ENCODE measurements at places on chromosomes 2 and 18.

DNA sequence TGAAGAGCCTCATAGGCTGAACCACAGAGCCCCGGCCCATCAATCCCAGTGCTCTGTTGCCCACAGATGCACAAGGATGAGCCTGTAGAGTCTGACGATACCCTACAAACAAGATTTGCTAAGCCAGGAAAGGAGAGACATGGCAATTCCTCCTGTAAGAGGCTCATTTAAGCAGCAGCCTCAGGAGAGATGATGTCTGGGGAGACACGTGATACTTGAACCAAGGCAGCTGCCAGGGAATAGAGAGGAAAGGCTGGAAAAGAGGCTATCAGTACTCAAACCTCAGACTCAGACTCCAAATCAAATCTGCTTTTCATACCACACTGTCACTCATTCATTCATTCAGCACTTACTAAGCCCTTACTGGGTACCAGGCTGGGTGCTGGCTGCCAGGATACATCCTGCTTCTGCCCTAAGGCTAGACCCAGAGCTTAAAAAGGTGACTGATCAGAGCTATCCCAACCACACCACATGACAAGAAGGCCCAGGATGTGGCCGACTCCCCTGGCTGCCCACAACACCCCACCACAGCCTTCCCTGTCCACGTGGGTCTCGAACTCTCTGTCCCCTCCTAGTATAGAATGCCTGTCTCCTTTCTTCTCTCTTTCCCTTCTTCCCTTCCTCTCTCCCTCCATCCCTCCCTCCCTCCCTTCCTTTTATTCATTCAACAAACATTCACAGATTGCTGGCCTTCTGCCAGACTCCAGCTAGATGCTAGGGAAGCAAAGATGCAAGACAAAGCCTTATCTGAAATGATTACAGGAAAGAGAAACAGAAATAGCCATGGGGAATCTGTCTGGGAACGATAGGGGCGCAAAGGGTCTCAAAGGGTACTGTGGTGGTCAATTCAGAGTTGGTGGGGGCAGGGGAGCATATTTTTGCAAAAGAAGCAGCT is 23.4 kb upstream of the KCNK3 start:
- DNase-seq = no peak

DNA sequence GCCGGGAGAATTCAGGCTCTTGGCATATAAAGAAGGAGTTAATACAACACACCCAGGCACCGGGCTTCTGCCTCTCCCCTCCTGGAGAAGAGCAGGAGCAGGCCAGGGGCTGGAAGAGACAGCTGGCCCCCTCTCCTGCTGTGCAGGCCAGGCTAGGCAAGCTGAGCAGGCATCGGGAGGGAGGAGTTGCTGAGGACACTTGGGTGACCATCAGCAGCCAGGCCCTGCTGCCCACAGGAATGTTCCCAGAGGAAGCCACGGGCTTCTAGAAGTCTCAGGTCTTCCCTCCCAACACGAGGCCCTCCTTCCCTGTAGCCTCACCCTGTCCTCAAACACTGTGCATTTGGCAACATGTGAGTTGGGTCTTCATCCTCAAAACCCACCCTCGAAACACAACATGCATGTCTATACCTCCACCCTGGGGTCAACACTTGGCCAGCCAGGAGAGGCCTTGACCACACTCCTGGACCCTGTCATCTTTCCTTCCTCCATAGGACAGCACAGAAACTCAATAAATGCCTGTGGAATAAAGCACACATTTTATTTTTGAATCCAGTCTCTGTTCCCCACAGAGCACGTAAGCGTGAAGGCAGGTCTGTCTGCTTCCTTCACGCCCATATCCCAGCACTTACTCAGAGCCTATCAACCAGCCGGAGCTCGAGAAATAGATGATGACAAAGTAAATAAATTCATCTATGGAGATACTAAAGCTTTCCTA is 433.8 kb upstream of the ID2 start:
- no peak for DNase-seq

GRCh38 chr2:42030829-42031228 is 17.0 kb upstream of the PKDCC start:
- DNase-seq = no peak

- DNase-seq = no peak
Observed at GRCh38 chr2:27854229-27854862, 35.8 kb downstream of the RBKS start.

- DNase-seq = no peak
Observed at GRCh38 chr2:227191367-227191766, 26.9 kb downstream of the COL4A3 start.

DNA sequence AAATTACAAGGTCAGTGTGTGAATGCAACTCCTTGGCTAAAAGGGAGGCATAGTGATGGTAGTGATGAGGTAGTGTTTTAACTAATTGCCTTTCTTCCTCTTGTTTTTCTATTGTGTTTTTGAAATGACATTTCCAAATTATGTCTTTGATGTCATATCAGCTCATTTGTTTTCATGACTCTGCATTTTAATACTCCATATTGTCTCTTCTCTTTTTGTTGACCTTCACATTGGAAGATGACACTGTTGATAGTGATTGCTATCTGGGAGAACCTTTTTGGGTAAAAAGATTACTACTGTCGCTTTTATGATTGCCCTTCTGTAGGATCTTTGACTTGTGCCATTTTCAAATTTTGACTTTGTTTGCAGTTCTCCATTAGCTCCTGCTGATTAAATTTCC is 3.0 kb downstream of the GIGYF2 start:
- DNase-seq = no peak

GRCh38 chr2:32720771-32721170 is 92.9 kb downstream of the TTC27 start:
- DNase-seq = no peak

- DNase-seq = no peak
Observed at GRCh38 chr2:110099471-110100225, 16.0 kb downstream of the MALL start.

Data from activated naive CD4-positive, alpha-beta T cell treated with anti-CD3 and anti-CD28 coated beads, Interleukin-2, amount 10 ng/mL, durations not matched to agents 7 days and 5 days (primary cell).